Occipital lobe (tissue), 3 donors: ENCODE measurements at places on chromosomes 16 and 17. TPM values are rescaled to one million over a fixed set of nuclear protein-coding genes. Genes with fewer than 3 reads are reported as not detected.

Gene KRT28
- not detected for total RNA-seq

Gene SMIM36
- total RNA-seq, result not detected

Gene BRICD5
- total RNA-seq, result 3.7 TPM

Gene MT1G
- not detected for total RNA-seq

Gene PYDC1
- total RNA-seq, result 0.78 TPM

Gene OR2C1
- 0.62 TPM for total RNA-seq

Gene TAC4
- not detected for total RNA-seq

Gene ACSM2A
- total RNA-seq, result not detected

Gene SNX11
- total RNA-seq, result 10.0 TPM

Gene TAT
- 0.31 TPM for total RNA-seq

Gene KRTAP9-7
- total RNA-seq, result not detected

Gene KRT39
- total RNA-seq, result not detected

Gene GRB7
- total RNA-seq, result not detected

Gene CCDC154
- 0.16 TPM for total RNA-seq

Gene CACNG5
- 0.31 TPM for total RNA-seq

Gene PRR35
- not detected for total RNA-seq

Gene CCT6B
- 2.3 TPM for total RNA-seq

Gene GPR179
- total RNA-seq, result 0.31 TPM

Gene ZMYND15
- total RNA-seq, result 0.31 TPM

Gene KRT17
- total RNA-seq, result 0.31 TPM

Gene PLXDC1
- 9.4 TPM for total RNA-seq

Gene KCTD11
- 3.9 TPM for total RNA-seq

Gene MT1M
- total RNA-seq, result 1.4 TPM

Gene PHOSPHO1
- 1.6 TPM for total RNA-seq

Gene KCNJ12
- total RNA-seq, result 3.4 TPM

Gene MT1E
- 12.8 TPM for total RNA-seq

Gene FOXN1
- total RNA-seq, result not detected

Gene SETD1A
- 1.6 TPM for total RNA-seq

Gene SPDYE4
- total RNA-seq, result not detected

Gene MILR1
- total RNA-seq, result 2.2 TPM

Gene MYO1D
- 61.0 TPM for total RNA-seq

Gene NUPR1
- total RNA-seq, result 0.16 TPM

Gene FUS
- 50.4 TPM for total RNA-seq

Gene GEMIN4
- total RNA-seq, result 10.1 TPM

Gene AHSP
- total RNA-seq, result 8.1 TPM

Gene CCL16
- not detected for total RNA-seq

Gene PYY
- not detected for total RNA-seq

Gene RFFL
- 7.8 TPM for total RNA-seq

Gene C17orf67
- total RNA-seq, result 1.9 TPM

Gene ARL5C
- total RNA-seq, result not detected

Gene DNAAF1
- total RNA-seq, result 0.62 TPM

Gene KRTAP3-1
- not detected for total RNA-seq

Gene OTOP2
- total RNA-seq, result not detected

Gene ATP2C2
- total RNA-seq, result 7.0 TPM

Gene LITAF
- total RNA-seq, result 13.7 TPM

Gene PCYT2
- total RNA-seq, result 24.5 TPM

Gene HASPIN
- 0.62 TPM for total RNA-seq

Gene IL17C
- total RNA-seq, result not detected

Gene ASGR1
- total RNA-seq, result 15.6 TPM

Gene PRAC2
- not detected for total RNA-seq

Gene GAST
- not detected for total RNA-seq
